Anterior cingulate cortex (tissue), 58 donors: ENCODE measurements at places on chromosomes 3 and 15.

DNA sequence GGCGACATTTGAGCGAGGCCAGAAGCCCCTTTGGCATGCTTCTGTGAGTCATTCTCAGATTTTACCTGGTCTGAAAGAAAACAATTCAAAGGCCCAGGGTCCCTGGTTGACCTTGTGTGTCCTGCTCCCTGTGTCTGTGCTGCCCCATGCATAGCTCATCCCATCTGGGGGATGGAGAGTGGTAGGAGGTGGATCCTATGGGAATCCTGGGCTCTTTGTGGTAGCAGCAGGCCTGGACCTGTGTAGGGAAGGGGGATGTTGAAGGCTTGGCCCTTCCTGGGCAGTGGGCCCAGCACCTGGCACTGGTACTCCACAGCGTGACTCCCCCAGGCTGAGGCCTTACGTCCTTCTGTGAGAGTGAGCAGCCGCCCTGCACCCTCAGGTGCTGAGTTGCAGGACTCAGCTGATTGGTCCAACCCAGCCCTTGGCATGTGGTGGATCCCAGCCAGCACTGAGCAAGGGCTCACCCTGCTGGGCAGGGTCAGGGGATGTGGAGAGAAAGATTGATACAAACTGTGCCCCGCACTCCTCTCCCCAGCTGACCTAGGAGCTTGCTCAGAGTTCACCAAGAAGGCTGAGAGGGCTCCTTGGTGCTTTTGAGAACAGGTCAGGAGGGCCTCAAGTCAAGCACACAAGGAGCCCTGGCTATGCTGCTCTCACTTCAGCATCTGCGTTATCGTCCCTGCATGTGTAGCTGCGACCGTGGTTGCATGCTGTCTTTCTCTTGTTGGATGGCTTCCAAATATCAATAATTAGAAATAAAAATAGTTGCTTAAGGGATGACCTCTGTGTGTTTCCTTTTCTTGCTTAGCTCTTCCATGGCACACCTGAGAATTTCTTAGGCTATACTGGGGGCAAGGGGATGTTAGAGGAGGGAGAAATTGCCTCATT, 21.4 kb upstream of the JMJD7 start:
- no peak for DNase-seq

- DNase-seq = no peak
Observed at GRCh38 chr3:135862361-135862760, 103.2 kb upstream of the PPP2R3A start.

- DNase-seq = no peak
Observed at GRCh38 chr3:83662381-83662960, 1296.3 kb upstream of the CADM2 start.

DNA sequence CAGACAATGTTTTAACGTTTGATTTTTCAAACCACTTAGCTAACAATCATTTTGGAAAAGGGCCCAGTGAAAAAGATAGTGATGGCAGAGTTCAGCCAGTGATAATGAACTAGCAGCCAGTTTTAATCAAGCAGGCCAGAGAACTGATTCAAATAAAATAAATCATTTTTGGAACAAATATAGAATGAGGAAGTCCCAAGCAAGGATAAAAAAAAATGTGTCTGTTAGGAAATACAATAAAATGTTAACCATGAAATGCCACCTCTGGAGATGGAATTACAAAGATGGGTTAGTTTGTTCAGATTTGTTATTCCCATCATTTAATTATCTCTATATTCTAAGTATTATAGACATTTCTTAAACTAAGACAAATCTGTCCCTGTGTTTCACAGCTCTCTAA, 1.1 kb downstream of the HERC1 start:
- no peak for DNase-seq

DNA sequence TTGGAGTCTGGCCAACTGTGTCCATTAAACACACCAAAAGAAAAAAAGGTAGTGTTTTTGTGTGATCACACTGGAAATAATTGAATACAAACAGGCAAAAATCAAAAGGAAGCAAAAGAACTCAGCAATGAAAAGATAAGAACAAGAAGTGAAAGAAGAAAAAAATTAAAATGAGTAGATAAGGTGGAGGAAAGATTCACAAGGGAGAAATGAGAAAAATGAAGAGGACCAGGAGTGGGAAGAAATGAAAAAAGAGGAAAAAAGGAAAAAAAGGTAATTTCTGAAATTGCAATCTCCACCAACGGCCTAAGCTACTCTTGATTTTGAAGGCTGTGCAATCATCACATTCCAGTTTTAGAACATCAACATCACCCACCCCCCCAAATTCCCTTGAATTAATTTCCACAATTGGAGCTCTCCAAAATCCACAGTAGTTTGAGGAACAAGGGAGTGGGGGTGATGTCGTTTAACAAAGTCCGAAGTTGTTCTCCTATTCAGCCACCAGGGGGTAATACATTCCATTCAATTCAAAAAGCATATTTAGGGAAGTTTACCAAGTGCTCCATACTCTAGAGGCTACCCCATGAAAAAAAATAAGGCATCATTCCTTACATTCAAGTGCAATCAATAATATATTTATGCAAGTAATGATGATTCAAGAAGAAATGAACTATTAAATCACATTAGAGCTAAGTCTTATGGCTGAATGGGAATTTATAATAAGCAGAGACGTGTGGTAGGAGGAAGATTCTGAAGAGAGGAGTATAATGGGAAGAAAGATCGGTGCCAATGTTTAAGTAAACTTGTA, 37.4 kb downstream of the ZNF860 start:
- DNase-seq = no peak

DNA sequence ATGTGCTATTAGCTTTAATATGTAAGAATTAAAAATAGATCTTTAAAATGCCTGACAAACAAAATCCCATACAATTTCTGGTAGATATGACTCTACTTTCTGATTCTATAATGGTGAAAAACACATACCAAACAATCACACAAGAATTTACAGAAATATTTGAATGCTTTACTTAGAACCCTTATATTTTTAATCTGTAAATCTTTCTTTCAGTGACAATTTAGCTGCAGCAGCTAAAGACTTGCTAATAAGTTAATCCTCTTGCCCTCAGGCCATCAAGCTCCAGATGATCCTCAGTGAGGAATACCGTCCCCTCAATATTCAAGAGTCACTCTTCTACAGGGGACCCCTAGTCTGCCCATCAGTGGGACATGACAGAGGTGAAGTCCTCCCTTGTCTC, 55.6 kb downstream of the C3orf80 start:
- no peak for DNase-seq

- DNase-seq = no peak
Observed at GRCh38 chr15:39016706-39017105, 452.1 kb upstream of the RASGRP1 start.

GRCh38 chr3:178707311-178708031, 171.2 kb downstream of the KCNMB2 start:
- DNase-seq = no peak

GRCh38 chr3:21919383-21919782, 168.4 kb upstream of the ZNF385D start:
- DNase-seq = no peak

DNA sequence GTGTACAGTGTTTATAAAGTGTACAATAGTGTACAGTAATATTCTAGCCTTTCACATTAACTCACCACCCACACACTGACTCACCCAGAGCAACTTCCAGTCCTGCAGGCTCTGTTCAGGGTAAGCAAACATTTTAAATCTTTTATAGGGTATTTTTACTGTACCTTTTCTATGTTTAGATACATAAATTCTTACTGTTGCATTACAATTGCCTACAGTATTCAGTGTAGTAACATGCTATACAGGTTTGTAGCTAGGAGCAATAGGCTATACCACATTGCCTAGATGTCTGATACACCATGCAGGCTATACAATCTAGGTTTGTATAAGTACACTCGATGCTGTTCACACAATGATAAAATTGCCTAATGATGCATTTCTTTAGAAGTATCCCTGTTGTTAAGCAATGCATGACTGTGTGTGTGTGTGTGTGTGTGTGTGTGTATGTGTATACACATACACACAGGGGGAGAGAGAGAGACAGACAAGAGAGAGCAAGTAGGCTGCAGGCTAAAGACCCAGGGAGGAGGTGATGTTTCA, 72.5 kb upstream of the PRR23C start:
- no peak for DNase-seq

DNA sequence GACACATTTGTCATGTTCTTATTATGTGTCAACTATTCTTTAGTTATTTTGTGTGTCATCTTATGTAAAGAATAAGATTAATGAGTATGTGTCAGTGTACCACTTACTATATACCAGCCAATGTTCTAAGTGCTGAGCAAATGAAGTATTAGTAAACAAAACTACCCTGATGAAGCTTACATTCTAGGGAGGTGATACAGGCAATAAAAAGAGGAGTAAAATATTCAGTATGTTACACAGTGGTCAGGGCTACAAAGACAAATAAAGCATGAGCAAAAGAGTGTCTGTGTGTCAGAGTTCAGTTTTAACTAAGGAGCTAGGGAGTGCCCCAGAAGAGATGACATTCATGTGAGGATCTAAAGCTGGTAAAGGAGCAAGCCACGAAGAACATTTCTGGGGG, 79.1 kb downstream of the TRPC1 start:
- DNase-seq = no peak

- DNase-seq = no peak
Observed at GRCh38 chr3:64264501-64265109, 39.3 kb upstream of the PRICKLE2 start.

- no peak for DNase-seq
Observed at GRCh38 chr3:195025056-195025883, 245.7 kb downstream of the XXYLT1 start.

DNA sequence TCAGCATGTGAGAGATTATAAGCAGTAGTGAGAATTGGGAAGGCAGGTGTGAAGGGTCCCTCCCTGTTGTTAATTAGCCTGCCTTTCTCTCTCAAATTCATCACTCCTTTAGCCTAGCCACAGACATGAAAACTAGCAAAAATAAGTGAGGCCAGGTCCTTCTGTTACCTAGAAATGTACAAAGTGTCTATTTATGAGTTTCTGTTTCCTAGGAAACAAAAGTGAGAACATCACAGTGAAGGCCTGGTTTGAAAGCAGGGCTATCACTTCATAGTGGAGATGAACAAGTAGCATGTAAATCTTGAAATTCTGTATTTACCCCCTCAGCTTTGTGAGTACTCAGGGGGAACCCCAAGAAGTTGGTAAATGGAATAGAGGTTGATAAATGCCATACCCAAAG, 78.2 kb upstream of the UMPS start:
- DNase-seq = no peak

GRCh38 chr3:144287001-144287400, 315.4 kb downstream of the DIPK2A start:
- DNase-seq = no peak

DNA sequence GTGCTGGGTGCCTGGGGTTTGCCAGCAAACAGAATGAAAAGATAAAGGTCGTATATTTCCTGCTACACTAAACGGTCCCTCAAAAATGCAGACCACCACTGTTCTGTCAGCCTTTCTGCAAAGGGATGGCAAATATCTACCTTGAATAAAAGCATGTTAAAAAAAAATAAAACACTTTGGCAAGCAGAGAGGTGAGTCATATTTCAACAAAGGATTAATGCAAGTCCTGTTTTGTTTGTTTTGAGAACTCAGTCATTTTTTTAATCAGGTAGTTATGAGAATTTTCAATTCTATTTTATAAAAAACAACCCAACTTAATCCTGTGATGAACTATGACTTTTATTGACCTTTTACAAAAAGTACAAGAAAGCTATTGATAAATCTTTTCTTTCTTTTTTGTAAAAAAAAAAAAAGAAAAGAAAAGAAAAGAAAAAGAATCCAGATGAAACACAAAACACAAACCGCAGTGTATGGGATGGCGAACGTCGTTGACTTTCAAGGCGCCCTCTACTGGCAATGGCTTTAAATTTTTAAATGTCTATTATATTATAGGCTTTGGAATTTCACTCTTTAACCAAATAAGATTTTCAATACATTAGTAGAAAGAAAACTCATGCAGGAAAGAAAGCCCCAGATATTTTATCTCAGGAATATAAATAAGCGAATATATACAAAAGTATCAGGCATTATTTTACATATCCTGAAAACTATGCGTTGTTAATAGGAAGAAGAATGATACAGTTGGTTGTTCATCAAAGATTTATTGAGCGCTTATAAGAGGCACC, 87.8 kb downstream of the NCEH1 start:
- no peak for DNase-seq

DNA sequence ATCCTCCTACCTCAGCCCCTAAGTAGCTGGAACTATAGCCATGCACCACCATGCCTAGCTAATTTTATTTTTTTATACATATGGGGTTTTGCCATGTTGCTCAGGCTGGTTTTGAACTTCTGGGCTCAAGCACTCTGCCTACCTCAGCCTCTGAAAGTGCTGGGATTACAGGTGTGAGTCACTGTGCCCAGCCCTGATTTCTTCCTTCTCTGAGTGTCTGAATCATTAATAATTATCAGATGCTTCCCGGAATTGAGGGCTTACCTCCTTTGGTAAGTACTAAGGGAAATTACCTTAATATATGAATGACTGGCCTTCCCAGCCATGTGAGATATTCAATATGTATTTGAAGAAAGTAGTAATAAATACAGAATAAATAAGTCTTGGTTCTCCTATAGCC, 7.2 kb downstream of the CLPX start:
- DNase-seq = no peak

DNA sequence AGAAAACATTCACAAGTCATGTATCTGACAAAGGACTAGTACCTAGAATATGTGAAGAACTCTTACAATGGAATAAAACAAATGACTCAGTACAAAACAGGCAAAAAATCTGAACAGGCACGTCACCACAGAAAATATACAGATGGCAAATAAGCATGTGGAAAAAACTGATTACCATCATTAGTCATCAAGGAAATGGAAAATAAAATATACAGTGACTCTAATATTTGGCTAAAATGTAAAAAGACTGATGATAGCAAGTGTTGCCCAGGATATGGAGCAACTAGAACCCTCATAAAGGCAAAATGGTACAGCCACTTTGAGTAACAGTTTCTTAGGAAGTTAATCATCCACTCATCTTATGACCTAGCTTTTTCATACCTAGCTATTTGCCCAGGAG, 95.8 kb upstream of the ABHD17C start:
- DNase-seq = no peak

- DNase-seq = no peak
Observed at GRCh38 chr3:163809540-163809993, 1268.7 kb downstream of the SI start.

DNA sequence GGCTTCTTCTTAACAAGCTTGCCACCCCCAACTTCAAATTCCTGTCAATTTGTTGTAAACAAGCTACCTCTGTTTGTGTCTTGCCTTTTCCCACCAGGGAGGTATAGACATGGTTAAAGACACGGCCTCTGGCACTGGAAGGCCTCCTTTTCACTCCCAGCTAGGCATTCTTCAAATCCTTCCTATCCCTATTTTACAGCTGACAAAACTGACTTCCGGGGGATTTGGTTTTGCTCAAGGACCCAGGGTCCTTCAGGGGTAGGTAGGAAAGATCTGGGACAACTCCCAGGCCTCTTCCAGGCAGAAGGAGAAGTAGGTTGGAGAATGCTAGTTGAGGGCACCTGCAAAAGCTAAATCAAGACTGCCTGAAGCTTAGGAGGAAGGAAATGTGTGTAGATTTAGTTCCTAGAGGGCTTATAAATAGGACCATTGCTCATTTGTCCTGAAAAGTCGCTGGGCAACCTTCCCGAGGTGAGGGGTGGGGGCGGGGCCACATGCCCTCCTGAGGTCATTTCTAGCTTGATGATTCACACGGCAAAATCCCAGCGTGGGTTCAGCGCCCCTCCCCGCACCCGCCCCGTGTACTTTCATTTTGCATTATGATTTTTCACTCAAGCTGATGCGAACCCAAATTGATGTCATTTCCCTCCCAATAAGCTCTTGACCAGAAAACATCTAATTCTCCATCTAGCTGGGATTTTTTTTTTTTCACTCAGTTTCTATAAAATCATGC, 365.5 kb downstream of the SHQ1 start:
- peak; percentile 5 for DNase-seq

- DNase-seq = no peak
Observed at GRCh38 chr3:14991818-14992612, 44.6 kb downstream of the NR2C2 start.

- DNase-seq = no peak
Observed at GRCh38 chr3:117407317-117407716, 697.7 kb downstream of the TUSC7 start.
